ENCODE measurements at places on chromosomes 7 and 10.

DNA sequence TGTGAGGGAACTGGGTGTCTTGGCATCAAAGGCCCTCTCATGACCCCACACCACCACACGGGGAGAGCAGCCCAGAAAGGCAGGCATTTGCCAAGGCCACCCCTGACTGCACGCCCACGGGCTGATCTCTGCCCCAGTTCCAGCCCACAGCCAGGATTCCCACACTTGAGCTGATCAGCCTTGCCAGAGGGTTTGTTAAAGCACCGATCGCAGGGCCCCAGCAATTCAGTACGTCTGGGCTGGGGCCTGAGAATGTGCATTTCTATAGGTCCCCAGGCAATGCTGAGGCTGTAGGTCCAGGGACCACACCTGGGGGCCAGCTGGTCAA is 103.9 kb downstream of the TNS3 start:
- no peak for DNase-seq

- no peak for DNase-seq
These were observed 60.7 kb upstream of the SLC13A1 start for GRCh38 chr7:123260428-123260960.

GRCh38 chr7:28688651-28689050 is 269.5 kb downstream of the TRIL start:
- DNase-seq = no peak

GRCh38 chr10:73251683-73252444 is 580 bp downstream of the MRPS16 start:
- no peak for DNase-seq

DNA sequence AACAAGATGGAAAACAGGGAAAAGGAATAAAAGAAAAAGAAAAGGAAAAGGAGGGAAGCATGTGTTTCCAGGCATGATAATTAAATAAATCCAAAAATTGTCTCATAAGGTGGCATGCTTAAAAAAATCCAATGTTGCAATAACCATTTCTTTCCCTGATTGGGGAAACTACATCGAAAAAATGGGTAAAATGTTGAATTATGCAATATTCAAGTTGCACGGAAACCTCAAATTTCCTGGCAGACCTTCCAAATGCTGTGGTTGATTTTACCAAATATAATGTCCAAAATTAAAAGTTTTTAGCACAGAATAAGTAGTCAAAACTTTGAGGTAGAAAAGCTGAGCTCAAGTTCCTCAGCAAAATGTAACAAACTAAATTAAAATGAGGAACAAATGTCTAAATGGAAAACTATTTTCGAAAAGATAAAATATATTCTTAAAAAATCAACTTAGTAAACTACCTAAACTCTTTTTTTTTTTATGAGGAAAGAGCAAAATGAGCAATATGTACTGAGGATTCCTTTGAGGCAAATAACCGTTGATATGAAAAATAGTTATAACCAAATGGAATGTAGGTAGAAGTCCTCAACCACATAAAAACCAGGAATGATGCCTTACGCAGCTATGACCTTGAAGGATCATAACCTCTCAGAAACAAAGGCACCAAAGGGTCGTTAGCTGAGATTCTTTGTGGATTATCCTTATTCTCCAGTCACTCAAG is 52.6 kb downstream of the MACC1 start:
- no peak for DNase-seq
